HS-5 (cell line): ENCODE measurements at places on chromosomes 5 and 9.

DNA sequence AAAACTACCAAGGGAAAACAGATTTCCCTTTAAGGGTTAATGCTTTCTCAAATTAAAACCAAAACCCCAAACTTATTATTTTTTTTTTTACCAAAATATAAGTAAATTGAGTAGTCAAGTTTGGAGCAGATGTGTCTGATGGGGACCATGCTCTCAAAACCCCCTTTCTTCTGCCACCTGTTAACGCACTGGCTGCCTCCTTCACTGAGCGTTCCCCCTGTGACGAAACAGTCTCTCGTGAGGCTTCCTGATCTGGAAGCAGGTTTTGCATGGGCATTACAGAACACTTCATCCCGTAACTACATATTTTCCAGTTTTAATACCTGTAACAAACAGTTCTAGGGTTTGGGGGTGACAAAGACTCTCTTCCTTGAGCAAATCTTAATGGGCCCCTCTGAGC lies 59.4 kb downstream of the ANKH start:
- DNase-seq = no peak

DNA sequence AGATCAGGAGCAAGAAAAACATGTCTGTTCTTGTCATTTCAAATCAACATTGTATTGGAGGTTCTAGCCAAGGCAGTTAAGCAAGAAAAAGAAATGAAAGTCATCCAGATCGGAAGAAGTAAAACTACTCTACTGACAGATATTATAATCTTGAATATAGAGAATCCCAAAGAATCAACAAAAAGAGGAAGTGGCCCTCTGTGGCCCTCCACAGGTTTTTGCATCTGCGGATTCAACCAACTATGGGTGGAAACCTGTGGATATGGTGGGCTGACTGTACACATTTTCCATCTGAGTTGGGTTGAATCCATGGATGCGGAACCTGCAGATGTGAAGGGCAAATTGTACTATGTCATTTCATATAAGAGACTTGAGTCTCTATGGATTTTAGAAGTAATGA lies 35.1 kb downstream of the GAS1 start:
- no peak for DNase-seq

DNA sequence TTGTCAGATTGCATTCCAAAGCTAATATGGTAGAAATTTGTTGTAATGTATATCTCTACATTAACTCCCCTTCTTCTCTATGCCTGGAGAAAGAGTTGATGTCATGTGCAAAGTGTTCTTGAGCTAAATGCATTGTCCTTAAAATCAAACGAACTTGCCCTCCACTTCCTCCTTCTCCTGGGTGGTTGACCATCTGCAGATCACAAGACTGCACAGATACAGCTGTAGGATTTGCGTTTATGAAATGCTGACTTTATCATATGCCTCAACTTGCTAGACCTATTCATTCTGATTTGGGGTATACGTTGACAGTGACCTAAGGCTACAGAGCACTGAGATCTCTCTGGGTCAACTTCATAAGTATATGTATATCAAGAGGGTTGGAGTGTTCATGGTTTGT lies 8.3 kb downstream of the TRIM32 start:
- DNase-seq = no peak

DNA sequence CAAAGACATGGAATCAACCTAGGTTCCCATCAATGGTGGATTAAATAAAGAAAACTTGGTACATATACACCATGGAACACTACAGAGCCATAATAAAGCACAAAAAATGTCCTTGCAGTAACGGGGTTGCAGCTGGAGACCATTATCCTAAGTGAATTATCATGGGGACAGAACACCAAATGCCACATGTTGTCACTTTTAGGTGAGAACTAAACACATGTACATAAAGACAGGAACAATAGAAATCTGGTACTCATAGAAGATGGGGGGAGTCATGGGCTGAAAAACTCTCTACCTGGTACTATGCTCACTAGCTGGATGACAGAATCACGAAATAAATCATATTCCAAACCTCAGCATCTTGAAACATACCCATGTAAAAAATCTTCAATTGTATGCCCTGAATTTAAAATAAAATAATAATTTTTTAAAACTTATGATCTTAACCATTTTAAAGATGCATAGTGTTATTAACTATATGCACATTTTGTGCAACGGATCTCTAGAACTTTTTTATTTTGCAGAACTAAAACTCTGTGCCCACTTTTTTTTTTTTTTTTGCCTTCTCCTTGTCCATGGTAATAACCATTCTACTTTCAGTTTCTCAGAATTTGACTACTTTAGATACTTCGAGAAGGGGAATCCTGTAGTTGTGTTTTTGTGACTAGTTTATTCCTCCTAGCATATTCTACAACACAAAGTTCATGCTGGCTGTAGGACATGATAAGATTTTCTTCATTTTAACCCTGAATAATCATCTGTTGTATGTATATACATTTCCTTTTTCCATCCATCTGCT lies 1081.6 kb upstream of the ACO1 start:
- no peak for DNase-seq

- DNase-seq = no peak
Measured at GRCh38 chr9:4290427-4290837, 9.4 kb downstream of the GLIS3 start.

GRCh38 chr9:130017076-130017475 lies 25.9 kb downstream of the FNBP1 start:
- DNase-seq = no peak

DNA sequence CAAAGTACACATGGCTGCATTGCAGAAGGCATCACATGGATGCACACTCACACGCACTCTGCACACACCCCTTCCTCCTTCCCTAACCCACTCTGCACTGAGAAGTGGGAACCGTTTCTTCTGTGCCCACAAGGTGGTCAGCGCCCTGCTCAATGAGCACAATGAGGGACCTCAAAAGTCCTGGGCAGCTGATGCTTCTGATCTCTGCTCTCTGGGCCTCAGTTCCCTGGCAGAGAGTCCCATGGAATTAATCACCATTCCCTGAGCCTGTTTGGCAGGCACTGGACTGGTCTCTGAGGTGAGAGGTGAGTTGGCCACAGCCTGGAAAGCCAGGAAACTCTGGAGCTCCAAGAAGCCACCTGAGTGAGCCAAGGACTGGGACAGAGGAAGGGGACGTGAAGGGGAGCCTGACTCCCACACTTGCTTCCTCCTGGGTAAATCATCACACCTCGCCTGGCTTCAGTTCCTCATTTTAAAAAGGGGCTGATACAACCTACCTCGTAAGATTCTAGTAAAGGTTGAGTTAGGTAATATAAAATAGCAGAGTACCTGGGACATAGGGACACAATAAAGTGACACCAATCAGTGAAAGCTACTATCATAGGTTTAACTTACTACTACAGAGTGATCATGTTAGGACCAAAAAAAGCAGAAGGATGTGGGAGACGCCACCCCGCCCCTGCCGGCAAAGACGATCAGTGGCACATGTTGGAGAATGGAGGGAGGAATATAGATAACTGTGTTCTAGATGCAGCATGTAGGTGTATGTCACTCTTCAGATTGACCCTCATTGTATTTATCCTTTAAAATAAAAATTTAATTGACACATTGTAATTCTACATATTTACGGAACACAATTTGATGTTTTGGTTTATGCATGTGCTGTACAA lies 21.1 kb upstream of the IGFBPL1 start:
- no peak for DNase-seq
